ENCODE measurements at places on chromosomes 6 and 20.

GRCh38 chr6:152091201-152091600 is 283.7 kb downstream of the ESR1 start:
- no peak for DNase-seq

DNA sequence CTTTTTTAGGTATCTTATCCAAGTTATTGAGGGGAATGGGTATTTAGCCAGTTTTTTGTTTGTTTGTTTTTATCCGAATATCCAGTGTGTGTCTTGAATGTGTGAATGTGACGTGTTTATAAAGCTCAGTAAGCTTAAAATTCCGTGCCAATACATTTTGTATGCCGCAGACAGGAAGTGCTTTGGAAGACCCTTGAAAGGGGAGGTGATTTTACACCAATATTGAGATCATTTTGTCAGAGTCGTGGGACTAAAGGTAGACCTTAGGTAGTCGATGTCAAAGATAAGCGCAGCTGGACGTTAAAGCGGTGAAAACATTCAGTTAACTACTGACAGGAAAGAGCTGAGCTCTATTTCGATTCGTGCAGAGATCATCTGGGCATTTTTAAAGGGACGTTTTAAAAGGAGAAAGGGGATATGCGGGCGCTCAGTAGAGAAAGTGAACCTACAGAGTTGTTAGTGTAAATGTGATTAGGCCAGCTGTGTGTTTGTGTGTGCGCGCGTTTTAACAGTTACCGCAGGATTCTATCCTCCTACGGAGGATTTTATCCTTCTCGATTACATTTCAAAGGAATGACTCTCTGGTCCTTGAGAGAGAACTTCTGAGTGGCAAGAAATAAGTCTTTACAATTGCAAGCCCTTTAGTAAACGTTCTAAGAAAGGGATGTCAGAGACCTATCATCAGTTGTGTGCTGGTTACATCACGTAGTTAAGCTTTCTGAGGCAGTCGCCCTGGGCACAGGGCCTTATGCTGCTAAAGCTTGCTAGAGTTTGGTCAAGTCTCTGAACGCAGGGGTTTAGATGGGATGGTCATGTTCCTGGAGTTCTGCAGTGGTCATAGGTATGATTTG is 625 bp upstream of the ECHDC1 start:
- no peak for DNase-seq

GRCh38 chr6:54018722-54019121 is 92.5 kb upstream of the MLIP start:
- DNase-seq = no peak

- no peak for DNase-seq
These were observed 98.3 kb downstream of the HAO1 start for GRCh38 chr20:7841971-7842310.

DNA sequence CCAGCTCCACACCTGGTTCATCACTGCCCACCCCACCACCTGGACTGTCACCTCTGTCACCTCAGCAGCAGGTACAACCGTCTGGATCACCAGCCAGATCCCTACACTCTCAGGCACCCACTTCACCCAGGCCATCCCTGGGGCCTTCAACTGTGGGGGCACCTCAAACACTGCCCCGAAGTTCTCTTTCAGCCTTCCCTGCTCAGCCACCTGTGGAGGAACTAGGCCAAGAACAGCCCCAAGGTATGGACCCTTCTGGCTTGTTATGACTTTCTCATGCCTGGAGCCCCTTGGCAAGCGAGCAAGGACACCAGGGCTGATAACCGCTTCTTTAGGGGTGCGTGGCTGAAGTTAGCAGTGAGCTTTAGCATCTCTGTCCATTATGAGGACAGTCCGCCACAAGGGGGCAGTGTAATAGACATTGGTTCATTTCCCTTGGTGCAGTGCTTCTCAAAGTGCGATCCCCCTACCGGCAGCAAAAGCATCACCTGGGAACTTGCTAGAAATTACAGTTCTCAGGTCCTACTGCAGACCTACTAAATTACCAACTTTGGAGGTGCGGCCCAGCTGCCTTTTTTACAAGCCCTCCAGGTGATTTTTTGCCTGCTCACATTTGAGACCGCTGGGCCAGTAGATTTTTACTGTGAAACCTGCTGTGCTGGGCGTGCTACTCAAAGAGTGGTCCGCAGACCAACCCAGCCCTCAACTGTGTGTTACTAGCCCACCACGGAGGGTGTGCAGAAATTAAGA is 32.5 kb downstream of the PNPLA1 start:
- peak; percentile 73 for DNase-seq

DNA sequence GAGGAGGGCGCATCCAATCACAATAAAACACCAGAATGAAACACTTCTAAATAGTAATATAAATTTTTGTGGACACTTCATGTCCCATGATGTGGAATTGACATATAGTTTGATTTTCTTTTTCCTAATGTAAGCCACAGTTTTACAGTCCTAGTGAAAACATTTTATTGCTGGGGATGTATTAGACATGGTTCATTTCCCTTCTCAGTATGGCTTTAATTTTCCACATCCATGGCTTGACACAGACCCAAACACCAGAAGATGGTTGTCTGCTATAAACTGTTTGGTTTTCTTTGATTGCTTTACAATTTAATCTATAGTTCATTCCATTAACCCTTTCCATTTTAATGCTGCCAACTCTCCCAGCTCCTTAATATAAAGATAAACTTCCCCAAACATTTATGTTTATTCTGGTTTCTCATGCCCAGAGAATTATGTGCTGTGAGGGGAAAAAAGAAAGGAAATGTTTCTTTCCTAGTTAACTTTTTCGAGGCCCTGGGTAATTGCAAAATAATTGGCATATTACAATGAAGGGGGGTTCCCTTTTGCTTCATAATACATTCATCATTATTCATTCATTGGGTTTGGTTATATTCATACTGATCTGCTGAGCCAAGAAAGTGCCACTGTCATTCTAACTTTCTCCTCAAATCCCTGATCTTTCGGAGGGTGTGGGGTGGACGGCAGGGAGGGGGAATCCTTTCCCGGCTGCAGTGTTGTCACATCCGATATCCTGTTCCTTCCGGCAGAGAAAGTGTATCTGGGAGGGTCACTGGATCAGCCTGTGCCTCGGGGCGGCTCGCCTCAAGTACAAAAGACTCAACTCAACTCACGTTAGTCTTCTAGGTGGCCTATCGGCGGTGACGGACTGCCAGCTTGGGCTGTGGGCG is 127.6 kb upstream of the TFAP2D start:
- DNase-seq = no peak

DNA sequence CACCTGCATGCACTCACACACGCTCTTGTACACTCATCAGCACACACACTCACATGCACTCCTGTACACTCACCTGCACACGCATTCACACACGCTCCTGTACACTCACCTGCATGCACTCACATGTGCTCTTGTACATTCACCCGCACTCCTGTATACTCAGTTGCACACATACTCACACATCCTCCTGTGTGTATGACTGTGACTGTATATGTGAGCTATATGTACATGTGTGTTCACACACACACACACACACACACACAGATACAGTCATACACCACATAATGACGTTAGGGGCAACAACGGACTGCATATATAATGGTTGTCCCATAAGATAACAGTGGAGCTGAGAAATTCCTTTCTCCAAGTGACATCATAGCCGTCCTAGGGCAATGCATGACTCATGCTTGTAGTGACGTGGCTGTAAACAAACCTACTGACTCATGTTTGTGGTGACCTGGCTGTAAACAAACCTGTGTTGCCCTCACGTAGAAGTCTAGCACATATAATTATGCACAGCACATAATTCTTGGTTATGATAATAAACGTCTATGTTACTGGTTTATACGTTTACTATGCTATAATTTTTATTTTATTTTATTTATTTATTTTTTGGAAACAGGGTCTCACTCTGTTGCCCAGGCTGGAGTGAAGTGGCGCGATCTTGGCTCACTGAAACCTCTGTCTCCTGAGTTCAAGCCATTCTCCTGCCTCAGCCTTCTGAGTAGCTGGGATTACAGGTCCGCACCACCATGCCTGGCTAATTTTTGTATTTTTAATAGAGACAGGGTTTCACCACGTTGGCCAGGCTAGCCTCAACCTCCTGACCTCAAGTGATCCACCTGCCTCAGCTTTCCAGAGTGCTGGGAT is 22.8 kb upstream of the TAF4 start:
- DNase-seq = no peak

DNA sequence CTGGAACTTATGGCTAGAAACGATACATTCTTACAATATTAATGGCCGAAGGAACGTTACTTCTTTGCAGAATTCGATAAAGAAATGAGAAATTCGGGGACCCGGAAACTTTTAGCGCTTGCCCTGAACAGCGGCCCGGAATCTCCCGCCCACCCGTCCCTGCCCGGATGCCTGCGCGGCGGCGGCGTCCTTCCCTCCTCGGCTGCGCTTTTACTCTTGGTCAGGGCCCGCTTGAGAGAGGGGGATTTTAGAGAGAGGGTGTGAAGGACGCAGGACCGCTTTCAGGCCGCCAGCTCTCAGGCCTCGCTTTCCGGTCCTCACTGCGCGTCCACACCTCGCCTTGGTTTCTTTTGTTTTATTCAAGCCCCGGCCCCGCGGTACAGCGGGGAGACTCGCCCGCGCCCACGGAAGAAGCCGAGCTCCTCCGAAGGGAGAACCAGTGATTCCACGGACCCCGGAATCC is 243.7 kb downstream of the ARID1B start:
- peak; percentile 33 for DNase-seq

- no peak for DNase-seq
These were observed 165.4 kb upstream of the CHD6 start for GRCh38 chr20:41783423-41784208.

DNA sequence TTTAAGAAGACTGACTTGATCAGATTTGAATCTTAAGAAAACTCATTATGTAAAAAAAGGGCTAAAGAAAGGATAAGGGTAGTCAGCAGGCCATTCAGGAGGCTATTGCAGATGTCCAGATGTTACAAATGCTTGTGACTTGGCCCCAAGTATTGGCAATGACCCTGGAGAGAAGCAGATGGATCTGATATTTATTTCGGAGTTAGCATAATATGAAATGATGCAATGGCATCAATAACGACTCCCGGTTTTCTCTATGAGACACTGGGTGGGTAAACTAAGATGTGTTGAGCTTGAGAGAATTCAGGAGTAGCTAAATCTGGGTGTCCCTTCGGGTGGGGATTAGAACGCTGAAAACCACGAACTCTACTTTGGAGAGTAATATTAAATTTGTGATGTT is 149.7 kb downstream of the LAMA2 start:
- DNase-seq = no peak

GRCh38 chr6:168536665-168537539 is 95.9 kb downstream of the SMOC2 start:
- DNase-seq = no peak

- DNase-seq = no peak
These were observed 82.4 kb upstream of the TOX2 start for GRCh38 chr20:43832096-43832816.

- DNase-seq = no peak
These were observed 164.9 kb upstream of the RREB1 start for GRCh38 chr6:6942831-6943230.

DNA sequence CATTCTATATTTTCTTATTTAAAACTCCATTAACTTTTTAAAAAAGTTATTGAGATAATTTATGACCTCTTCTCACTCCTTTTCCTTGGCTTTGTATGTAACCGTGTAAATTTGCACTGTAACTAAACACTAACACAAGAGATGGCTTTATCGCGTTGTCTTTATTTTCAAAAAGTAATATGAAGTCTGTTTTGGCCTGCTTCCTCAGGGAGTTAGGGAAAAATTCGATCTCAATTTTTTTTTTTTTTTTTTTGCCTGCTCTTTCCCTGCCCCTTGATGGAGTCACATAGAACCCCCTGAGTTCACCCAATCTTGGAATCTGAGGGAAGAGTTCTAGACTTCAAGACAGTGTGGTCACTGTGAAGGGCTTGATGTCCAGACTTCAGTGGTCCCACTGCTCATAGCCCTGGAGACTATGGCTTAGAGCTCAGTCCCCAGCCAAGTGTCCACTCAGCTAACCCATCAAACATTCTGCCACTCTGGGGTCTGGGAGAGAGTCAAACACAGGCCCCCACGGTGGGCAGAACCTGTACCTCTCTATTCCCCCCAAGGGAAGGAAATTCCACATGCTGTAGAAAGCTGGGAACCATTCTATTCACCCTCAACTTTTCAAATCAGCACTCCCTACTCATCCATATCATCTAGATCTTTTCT is 15.7 kb upstream of the TBC1D22B start:
- DNase-seq = no peak

DNA sequence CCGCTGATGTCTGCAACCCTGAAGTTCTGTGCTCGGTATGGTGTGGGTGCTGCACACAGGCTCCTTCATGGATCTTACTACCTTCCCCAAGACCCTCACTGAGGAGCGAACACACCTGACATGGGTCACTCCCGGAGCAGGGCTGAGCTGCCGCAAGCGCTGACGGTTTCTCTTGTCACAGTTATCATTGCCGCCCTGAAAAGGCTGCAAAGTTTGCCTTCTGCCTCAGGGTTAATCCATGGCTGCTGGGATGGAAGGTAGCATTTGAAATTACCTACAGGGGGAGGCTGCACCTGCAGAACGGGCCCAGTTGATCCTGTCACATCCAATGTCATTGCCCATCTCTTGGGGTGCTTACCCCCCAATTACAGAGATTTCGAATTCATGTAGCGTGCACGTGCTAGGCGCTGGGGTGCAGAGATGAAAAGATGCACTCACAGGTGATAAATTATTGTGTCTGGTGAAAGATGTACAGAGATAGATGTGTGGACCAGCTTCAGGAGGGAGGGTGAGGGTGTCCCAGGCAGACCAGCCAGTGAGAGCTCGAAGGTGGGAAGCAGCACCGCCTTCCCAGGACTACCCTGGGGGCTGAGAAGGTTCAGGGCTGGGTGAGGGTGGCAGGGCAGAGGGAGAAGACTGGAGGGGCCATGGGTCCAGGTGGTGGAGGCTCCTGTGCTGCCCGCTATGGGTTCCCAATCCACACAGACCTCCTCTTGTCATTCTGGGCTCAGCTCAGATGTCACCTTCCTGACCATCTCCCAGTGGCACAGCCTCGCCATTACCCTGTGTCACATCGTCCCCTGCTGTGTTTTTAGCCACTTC is 120.1 kb downstream of the SYCP2 start:
- no peak for DNase-seq

DNA sequence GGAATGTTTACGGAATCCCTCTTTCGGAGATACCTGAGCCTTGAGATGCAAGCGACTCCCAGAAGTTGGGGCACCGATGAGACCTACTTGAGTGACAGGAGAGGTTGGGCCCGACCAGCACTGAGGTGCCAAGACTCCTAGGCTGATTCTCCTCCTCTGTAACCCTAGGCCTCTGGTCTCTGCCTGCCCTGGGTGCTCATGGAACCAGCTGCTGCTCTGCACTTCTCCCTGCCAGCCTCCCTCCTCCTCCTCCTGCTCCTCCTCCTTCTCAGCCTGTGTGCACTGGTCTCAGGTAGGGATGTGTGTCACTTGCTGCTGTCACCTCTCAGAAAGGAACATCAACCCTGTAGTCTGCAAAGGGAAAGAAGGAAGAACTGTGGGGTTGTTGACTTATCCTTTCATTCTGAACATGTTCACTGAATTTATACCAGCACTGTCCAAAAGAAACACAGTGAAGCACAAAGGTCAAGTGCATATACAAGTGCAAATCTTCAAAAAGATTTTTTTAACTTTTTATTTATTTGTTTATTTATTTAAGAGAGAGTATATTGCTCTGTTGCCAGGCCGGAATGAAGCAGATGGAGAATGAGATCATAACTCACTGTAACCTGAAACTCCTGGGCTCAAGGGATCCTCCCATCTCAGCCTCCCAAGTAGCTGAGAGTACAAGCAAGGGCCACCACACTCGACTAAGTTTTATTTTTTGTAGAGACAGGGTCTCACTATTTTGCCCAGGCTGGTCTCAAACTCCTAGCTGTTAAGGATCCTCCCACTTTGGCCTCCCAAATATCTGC is 913 bp downstream of the BTN2A2 start:
- DNase-seq = no peak
